Putamen (tissue), 1 donor: ENCODE measurements at places on chromosomes 3 and 15.

- no peak for DNase-seq
These were observed 74.6 kb upstream of the SPATA12 start for GRCh38 chr3:56985878-56986277.

GRCh38 chr3:193813501-193813830, 220.5 kb downstream of the OPA1 start:
- DNase-seq = no peak

DNA sequence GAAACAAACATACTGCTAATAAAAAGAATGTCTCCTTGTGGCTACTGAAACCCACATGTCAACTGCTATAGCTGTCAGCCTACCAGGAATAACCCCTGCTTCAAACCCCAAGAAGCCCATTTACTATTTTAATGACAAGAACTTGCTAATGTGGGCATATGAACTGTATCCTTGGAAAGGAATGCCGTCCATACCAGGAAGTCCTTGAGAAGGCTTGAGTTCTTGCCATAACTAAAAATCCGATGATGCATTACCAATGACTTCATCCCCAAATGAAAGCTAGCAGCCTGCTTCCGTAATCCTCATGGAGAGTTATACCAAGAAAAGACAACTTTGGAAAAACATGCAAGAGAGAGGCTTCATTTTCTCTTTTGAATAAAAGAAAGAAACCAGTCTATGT, 34.8 kb downstream of the MINDY4B start:
- no peak for DNase-seq

DNA sequence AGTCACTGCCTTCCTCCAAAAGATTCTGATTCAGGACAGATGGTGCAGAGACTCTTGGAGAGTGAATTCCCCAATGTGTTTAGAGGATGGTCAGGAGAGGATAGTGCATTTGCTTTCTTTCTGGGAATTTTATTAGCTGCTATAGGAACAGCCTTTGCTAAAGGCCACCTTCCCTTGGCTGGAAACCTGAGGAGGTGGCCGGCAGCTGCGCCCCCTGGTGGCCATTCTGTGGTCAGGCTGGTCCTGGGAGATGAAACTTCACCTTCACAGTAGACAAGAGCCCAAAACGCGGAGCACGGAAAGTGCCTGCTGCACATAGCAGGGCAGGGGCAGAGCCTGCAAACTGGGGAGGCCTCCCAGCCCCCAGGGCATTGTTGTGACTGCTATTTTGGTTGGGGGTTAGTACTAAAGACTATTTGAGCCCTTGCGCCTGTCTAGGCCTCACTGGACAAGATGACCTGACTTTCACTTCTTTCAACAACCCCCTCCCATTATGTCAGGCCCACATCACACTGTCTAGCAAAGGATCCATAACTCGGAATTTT, 34.3 kb downstream of the SEC22C start:
- peak; percentile 37 for DNase-seq

DNA sequence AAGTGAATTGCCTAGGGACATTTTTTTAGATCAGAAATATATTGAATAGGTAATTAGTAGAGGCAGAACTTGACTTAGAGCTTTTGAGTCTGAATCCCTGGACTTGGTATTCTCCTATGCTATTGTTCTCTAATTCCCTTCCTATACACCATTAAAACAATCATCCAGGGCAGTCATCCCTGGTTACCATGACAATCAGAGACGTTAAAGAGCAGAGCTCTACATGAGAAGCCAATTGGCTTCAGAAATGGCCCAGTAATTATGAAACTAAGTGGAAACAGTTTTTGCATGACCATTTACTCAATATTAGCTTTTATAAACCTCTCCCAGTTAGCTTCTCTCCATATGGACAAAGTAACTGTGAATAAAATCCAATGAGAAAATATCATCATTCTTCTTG, 182.1 kb upstream of the TP63 start:
- DNase-seq = no peak

- DNase-seq = no peak
These were observed 7.9 kb upstream of the SRP14 start for GRCh38 chr15:40046721-40047414.

GRCh38 chr15:31831596-31831995, 198.7 kb upstream of the CHRNA7 start:
- no peak for DNase-seq

DNA sequence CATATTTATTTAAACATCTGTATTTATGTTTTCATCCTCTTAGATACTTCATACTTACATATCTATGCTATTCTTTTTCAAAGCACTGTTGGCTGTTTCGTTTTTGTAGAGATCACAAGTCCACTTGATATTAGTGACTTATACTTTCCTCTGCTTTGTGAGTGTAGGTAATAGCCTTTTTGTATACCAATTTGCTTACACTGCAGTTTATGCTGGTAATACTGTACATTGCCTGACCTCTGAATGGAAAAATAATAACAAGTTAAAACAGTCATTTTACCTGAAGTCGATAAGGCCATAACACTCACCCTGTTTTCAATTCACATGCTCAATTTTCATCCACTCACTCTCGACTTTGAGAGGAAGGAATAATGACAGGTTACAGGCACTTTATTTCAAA, 89.9 kb upstream of the NANOGP8 start:
- DNase-seq = no peak

DNA sequence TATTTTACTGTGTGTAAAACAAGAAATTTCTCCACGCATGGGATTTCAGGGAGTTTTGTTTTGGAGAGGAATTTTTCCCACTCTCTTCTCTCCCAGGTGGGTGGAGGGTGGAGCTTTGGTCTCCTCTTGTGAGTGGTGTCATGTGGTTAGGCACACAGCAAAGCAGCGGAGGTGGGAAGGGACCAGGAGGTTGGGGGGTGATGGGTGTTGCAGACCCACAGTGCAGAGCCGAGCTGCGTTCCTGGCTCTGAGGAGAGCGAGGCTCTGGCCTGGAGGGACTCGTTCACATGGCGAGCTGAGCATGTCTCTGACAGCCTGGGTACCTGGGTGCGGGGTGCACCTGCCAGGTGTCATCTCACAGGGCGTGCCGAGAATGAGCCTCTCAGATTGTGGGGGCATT, 87.8 kb downstream of the RYR3 start:
- peak; percentile 56 for DNase-seq

DNA sequence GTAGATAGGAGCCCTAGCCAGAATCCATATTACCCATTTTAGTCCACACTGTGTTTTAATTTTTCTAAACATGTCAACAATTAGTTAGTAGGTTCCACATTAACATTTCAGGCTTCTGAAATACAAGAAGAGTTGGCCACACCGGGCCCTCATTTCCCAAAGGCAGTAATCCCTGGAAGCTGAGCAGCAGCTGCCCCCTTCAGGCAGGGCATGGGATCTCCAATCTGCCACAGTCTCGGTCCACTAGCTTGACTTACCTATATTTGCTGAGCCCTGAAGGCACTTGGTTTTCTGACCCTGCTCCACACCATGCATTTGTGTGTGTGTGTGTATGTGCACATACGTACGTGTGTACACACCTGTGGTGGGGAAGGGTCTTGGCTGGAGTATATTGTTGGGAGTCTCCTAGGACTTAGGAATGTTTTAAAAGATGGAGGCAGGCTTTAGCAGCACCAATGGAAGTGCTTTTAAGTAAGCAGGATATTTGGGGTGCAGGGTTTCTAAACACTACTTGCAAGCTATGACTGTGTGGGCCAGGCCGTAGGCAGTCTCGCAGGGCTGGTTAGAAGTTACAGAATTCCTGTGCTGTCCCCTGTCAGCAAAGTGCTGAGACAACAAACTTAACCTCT, 71.2 kb upstream of the SOX14 start:
- DNase-seq = no peak
